Subcutaneous adipose tissue (tissue), 4 donors: ENCODE measurements at places on chromosomes 12 and 14. TPM values are rescaled to one million over a fixed set of nuclear protein-coding genes. Genes with fewer than 3 reads are reported as not detected.

CCDC196 gene
- not detected for total RNA-seq

POTEG gene
- total RNA-seq, result not detected

MDGA2 gene
- total RNA-seq, result 1.1 TPM

OR4E2 gene
- not detected for total RNA-seq

CACNA2D4 gene
- total RNA-seq, result 7.5 TPM

SLC38A4 gene
- total RNA-seq, result not detected

MUCL1 gene
- total RNA-seq, result not detected

HOXC6 gene
- total RNA-seq, result 5.5 TPM

B3GNT4 gene
- total RNA-seq, result not detected

PRR4 gene
- total RNA-seq, result not detected

GLI1 gene
- total RNA-seq, result 1.5 TPM

LRIG3 gene
- 87.2 TPM for total RNA-seq

AMN gene
- not detected for total RNA-seq

CISTR gene
- total RNA-seq, result not detected

NGB gene
- total RNA-seq, result not detected

TTC9 gene
- total RNA-seq, result 0.34 TPM

NDRG2 gene
- total RNA-seq, result 275 TPM

DLK1 gene
- not detected for total RNA-seq

CD4 gene
- 26.3 TPM for total RNA-seq

TAS2R10 gene
- 2.4 TPM for total RNA-seq

DCN gene
- total RNA-seq, result 3,671 TPM

NANOG gene
- total RNA-seq, result 0.19 TPM

ZNF891 gene
- 2.7 TPM for total RNA-seq

OR8S1 gene
- total RNA-seq, result not detected

TMEM30B gene
- total RNA-seq, result 2.0 TPM

OAS1 gene
- 20.2 TPM for total RNA-seq

ARMH4 gene
- total RNA-seq, result 3.6 TPM

AJUBA gene
- total RNA-seq, result 6.7 TPM

SOX5 gene
- 56.8 TPM for total RNA-seq

ZDHHC22 gene
- not detected for total RNA-seq

KCNC2 gene
- total RNA-seq, result not detected

CCNT1 gene
- 41.6 TPM for total RNA-seq

RPS6KA5 gene
- 5.2 TPM for total RNA-seq

PSMB11 gene
- not detected for total RNA-seq

YAF2 gene
- total RNA-seq, result 51.6 TPM

VPS29 gene
- 165 TPM for total RNA-seq

LALBA gene
- not detected for total RNA-seq

IL22 gene
- not detected for total RNA-seq
